ENCODE measurements at places on chromosomes 1 and 21.
A peak's percentile ranks its signal among the peaks of the same experiment; 100 is the strongest.

DNA sequence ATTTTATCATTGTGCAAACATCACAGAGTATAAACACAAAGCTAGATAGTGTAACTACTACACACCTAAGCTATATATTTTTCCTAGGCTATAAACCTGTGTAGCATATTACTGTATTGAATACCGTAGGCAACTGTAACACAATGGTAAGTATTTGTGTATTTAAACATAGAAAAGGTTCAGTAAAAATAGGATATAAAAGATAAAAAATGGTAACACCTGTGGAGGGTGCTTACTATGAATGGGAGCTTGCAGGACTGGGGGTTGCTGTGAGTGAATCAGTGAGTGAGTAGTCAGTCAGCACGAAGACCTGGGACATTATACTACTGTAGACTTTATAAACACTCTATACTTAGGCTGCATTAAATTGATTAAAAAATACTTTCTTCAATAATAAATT, 4.1 kb downstream of the DTL start:
- DNase-seq: no peak

DNA sequence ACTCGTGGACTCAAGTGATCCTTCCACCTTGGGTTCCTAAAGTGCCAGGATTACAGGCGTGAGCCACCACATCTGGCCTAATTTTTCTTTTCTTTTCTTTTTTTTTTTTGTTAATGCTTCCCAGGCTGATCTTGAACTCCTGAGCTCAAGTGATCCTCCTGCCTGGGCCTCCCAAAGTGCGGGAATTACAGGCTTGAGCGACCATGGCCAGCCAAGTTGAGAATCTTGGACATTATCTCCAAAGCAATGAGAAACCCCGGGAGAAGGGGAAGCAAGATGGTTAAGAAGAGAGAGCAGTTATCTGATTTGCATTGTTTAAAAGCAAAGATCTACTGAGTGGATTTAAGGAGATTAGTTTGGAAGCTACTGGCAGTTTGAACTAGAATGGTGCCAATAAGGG, 9.1 kb downstream of the HIPK1 start:
- DNase-seq: no peak

DNA sequence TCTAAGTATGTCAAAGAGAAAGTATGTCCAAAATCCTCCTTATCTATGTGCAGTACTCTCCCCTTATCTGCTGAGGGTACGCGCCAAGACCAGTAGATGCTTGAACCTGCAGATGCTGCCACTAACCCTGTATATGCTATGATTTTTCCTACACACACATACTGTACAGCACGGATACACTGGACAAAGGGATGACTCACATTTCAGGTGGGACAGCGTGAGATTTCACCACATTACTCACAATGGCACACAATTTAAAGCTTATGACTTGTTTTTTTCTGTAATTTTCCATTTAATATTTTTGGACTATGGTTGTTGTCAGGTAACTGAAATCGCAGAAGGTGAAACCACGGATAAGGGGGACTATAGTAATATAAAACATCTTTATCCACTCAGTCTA, 4.1 kb downstream of the ORC1 start:
- no peak for DNase-seq

DNA sequence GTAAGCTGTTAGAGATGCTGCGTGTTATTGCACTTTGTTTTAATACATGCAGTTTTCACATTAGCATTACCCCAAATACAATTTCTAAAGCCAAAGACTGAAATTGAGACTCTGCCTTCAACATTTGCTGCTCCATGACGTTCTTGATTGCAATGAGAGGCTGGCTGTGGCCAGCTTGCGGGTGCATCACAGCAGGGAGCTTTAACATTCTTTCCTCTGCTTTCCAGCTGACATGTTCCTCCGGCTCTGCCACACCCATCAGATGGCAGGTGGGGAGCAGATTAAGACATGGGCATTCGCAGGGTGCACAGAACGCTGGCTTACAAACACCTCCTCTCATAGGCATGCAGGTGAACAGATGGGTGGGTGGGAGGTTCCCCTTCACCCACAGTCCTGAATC, 314.1 kb downstream of the DISC1 start:
- DNase-seq: no peak

GRCh38 chr1:93448983-93449804, 1.3 kb downstream of the FNBP1L start:
- DNase-seq: no peak

GRCh38 chr1:161273402-161273801, 14.9 kb downstream of the PCP4L1 start:
- no peak for DNase-seq

GRCh38 chr1:230242326-230242725, 175.3 kb downstream of the GALNT2 start:
- no peak for DNase-seq

DNA sequence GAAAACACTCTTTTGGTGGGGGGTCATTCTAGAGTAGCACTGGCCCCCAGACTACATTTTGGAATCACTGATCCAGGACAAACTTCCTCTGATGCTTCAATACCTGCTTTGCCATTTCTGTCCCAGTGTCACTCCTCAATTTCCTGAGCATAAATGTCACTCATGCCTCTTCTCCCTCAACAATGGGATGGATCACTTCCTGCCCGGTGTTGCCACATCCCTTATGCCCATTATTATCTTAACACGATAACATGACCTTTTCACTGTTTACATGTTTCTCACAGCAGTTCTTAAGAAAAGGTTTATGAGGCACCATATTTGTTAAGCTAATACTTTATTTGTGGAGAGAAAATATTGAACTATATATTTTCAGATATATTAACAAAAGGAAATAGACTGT, 3.9 kb upstream of the ITLN1 start:
- no peak for DNase-seq

- no peak for DNase-seq
These were observed 41.4 kb downstream of the ZMYM1 start for GRCh38 chr1:35120458-35121133.

DNA sequence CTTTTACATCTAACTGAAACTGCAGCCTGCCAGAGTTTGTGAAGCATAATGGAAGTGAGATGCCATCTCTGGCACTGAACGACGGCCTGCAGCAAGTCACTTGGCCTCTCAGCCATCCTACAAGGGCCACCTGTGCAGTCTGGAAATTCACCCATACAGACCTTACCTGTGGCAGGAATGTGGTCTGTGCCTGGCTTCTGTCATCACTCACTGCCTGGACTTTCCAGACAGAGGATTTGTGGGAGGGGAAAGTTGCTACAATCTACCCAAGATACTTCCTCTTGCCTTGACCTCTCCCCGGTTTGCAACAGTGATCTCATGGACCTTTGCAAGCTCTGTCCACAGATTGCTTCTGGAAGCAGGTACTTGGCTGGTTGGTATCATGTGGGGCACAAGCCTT, 58.4 kb upstream of the ATP1B1 start:
- DNase-seq: no peak

DNA sequence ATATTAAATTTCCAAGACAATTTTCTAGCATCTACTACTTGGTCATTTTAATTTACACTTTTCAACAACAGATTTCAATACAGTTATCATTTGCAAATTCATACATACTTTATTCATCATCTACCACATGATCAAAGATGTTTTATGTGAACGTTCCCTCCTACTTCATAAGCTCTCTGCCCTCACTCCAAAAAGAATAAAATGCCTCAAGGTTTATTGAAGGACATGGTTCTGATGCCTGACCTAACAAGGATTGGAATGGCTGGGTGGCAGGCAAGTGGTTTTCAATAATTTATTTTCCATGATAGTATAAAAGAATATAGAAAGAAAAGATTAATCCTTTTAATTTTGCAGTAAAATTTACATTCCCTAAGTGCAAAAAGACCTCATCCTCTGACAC, 5.4 kb downstream of the CDKN2C start:
- no peak for DNase-seq

DNA sequence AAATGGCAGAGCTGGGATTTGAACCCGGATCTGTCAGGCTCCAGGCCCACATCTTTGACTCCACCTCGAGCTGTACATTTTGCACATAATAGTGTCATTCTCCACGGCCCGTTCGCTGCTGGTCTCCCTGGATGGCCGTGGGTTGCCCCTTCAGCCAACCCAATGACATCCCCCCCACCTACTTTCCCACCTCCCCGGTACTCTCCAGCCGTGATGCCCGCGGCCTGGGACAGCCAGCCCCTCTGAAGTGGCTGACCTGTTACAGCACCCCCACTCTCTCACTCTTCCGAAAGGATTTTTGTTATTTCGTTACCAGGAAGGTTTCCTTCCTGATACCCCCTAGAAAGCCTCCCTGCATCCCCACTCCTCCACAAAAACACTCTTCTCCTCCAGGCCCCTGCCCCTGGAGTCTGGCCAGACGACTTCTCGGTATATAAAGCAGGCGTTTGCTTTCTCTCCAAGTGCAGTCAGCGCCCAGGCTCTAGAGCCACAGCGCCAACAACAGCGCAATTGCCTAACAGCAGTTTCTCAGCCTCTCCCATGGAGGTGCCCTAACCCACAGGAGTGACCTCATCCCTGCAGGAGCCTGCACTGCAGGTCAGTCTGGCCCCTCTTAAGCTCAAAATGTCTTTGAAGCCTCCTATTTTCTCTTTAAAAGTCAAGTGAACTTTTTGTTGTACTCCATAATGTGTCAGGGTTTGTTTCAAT, 14.5 kb upstream of the GJB5 start:
- DNase-seq: no peak

GRCh38 chr1:177206831-177207355, 36.1 kb downstream of the BRINP2 start:
- DNase-seq: no peak

- no peak for DNase-seq
These were observed 81.6 kb downstream of the HHIPL2 start for GRCh38 chr1:222466150-222466865.

GRCh38 chr1:29986986-29987385, 736.4 kb downstream of the MATN1 start:
- DNase-seq: no peak

- no peak for DNase-seq
These were observed 38.7 kb downstream of the FASLG start for GRCh38 chr1:172697534-172698002.

DNA sequence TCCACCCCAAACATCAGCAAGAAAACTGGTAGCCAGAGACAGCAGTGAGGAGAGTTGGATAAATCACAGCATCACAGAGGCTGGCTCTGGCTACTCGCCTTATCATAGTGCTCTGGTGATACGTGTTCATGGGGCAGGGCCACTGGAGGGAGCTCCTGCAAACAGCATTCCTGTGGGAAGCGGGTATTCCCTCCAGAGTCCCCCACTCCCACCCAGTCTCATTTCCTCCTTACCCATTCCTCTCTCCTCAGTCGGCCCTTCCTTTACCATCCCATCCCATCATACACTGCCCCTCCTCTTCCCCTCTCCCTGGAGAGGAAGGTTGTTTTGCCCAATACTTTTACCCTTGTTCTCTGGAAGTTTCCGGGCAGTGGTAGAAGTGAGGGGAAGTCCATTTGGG, 7.1 kb downstream of the NHLH2 start:
- DNase-seq: no peak

DNA sequence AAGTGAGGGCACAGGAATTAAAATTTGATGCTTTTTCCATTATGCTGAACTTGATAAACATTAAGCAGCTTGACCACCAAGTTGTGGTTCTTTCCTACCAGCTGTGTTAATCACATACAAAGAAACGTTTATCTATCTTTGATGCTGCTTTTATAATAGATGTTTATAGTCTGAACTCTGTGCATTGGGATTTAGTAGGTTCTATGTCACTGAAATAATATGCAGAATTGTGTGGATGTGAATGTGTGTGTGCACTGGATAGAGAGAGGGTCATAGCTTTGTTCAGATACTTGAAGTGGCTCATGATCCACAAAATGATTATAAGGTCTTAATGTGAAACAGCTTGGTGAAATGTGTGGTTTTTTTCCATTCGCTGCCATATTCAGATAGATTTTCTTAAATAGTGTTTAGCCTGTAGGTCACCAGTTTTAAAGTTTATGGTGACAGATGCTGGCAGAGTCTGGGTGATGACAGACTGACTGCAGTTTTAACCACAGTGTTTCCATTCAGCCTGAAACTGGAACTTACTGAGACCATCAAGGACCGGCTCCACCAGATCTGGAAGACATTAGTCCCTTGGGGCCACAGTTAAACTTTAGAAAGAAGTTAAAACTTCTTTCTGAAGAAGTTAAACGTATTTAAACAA, 10.2 kb downstream of the DDI2 start:
- no peak for DNase-seq

DNA sequence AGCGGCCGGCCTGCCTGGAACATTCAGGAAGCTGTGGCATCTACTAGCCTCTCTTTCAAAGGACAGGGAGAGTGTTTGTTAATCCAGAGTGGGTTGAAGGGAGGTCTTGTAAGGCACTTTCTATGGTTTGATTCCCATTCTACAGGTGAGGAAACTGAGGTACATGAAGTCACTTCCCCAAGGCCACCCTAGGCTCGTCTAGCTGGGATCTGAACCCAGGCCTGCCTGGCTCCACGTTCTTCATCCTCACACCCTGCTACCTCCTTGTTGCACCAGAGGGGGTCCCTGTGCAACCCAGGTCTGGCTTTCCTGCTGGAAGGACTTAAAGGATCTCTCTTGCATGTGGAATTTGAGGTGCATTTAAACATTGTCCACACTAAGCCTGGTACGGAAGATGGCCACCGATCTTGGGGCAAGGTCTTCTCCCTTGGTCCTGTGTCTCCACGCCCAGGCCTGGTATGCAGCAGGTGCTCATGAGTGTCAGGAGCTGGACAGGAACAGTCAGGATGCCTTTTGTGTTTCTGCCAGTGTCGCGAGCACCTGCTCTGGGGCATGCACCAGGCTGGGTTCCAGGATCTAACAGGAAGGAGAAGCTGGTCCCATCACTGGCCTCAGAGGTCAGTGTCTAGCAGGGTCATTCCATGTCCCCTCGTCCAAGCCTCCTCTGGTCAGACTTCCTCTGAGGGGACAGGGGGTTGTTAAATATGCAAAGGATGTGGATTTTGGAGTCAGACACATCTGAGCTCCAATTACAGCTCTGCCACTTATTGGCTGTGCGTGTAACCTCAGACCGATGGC, 103.2 kb upstream of the RUNX3 start:
- DNase-seq: no peak

DNA sequence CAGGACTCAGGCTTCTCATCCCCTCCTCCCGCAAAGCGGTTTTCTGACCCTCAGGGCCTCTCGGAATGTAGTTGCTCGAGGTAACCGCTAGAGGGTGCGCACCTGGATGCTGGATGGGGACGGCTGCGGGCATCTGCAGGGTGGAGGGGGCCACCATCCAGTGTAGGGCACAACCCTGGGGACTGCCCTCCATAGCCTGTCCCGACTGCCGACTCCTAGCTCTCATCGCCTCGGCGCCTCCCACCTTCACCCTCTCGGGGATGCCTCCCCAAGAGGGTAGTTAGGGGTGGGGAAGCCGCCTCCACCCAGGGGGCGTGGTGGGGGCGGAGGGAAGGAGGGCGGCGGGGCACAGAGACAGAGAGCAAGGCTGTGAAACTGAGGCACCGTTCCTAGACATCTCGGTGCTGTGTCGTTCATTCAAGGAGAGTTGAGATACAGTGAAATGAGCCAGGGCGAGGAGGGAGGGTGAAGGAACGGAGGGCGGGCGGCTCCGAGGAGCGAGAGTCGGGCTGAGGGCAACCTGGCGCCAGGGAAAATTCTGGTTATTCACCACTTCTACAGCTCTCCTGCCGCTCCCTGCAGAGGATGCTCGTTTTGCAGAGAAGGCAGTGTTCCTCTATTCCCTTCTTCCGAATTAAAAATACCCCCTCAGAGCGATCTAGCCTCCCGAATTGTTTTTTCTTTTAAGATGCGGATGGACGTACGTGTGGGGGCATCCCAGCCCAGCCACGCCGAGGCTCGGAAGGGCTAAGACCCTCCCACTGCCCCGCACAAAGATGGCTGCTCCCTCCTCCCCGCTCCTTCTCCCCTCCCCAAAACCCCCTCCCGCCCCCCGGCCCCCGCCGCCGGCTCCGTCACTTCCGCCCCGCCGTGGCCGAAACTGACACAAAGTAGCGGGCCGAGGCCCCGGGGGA, at the start of gene ATP8B2:
ATP8B2 (plus strand) TSS at position 857 of the 914 bp plus-strand sequence. CDS start 2,617 bp downstream, outside the sequence.
- DNase-seq: peak; percentile 87
